ENCODE measurements at places on chromosomes 11 and 22.

DNA sequence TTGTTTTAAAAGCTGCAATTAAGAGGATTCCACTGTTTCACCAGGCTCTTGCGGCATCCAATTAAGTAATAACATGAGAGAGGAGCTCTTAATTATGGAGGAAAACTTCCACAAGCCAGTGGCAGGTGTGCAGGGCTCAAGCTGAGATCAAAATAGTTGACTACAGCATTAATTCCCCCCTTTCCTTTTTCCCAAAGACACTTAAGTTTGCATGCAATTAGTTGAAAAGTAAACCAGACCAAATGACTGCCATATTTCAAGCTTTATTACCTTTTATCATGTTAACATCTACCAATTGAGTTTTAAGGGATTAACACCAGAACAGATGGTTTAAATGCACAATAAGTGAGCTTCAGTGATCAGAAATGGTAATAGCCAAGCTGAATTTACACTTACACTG, 32.1 kb downstream of the FAM168A start:
- DNase-seq, result no peak

DNA sequence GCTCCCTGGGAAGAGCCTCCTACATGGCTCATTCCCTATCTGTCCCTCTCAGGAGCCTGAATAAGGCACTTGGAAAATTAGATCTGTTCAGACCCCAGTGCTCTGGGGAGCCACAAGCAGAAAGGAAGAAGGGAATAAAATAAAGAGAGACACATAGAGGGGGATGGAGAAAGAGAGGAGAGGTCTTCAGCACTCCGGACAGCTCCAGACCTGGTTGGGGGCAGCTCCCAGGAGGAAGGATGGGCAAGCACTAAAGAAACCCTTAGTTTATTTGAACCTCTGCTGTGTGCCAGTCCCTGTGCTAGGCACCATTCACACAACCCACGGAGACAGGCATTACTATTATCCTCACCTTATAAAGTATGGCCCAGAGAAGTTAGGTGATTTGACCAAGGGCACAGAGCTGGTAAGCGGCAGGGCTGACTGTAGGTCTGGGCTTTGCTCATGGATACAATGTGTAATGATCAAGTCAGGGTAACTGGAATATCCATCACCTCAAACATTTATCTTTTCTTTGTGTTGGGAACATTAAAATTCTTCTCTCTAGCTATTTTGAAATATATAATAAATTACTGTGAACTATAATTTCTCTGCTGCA, 53.7 kb upstream of the LRRC32 start:
- DNase-seq, result no peak

DNA sequence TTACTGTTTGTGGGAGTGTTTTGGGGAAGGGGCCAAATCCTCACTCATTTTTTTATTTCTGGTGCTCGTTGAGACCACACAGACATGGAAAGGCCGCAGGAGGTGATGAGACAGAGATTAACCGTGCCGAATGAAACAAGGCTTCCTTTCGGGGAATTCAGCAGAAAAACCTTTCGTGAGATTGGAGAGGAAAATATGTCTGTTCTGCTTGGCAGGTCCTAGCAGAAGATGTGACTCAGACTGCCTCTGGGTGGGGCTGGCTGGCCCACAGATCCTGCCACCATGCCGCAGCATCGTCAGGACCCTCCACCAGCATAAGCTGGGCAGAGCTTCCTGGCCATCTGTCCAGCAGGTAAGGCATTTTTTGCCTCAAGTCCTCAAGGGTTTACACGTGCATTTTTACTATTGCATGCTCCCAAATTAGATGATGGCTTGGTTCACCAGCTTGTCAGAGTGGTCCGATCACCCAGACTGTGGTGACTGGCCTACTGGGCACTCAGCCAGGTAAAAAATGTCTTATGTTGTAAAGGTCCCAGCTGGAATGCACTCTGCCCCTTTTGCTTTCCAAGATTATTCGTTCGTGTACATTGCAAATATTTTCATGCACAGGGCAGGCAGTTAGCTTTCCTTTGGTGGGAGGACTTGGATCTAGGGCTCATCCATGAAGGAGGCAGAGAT, 1.5 kb downstream of the DDB2 start:
- DNase-seq, result peak; percentile 72

- no peak for DNase-seq
Measured at GRCh38 chr11:85626496-85626895, 648 bp downstream of the DLG2 start.

DNA sequence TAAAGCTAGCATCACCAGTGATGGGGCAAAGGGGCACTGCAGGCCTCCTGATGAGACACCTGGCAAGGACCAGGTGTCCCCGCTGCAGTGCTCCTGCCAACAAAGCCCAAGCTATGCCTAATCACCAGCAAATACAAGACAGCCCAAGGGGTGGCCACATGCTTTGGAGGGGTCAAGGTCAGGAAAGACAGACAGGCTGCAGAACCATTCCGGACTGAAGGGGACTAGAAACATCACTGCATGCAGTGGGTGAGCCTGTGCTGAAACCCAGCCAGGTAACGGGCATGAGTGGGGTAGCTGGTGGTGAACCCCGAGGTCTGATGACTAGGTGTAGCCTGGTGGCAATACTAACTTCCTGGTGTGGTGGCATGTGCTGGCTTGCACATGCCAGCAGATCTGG, 111.1 kb downstream of the MED15 start:
- no peak for DNase-seq

- no peak for DNase-seq
Measured at GRCh38 chr11:33652930-33653329, 47.7 kb downstream of the C11orf91 start.

DNA sequence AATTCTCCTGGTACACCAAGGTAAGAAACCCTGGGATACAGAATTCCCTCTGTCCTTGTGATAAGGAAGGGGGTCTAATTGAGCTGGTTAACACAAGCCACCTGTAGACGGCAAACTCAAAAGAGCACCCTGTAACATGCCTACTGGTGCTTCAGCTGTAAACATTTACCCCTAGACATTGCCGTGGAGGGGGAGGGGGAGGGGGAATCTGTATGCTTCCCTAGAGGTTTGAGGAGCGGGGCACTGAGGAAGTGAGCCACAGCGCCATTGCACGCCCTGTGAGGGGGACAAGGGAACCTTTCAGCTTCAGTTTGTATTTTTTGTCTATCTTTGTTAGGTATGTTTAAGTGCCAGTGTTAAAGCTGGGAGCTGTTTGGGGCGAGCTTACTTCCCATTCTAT, 99.8 kb downstream of the AASDHPPT start:
- DNase-seq, result no peak

- no peak for DNase-seq
Measured at GRCh38 chr11:88146106-88146505, 29.1 kb downstream of the RAB38 start.

GRCh38 chr11:78314762-78315161, 102.9 kb downstream of the GAB2 start:
- DNase-seq, result no peak

DNA sequence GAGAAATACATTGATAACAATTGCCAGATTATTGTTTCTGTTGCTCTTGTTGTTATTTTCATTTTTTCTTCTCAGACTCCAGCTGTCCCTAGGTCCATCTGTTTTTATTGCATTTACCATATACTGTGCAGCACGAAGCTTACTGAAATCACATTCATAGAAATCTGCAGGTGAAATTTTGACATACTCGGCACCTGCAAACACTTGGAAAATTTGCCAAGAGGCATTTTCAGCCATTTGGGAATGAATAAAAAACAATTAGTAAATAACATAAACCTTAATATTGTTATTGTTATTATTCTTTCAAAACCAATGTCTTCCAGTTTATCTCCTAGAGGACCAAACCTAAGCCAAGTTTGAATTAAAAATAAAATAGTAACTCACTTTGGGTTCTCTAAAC, 2357.2 kb downstream of the LRRC4C start:
- DNase-seq, result no peak

DNA sequence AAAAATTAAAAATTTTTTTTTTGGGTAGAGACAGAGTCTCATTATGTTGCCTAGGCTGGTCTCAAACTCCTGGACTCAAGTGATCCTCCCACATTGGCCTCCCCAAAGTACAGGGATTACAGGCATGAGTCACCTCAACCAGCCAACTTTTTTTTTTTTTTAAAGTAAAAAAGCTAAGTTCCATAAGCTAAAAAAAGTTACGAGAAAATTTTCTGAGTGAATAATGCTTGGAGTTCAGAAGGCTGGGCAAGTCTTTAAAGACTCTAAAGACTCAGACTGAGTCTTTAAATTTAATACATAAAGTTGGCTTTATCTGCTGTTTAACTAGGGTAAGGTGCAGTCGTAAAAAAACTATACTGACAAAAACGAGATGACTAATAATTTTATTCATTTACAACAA, 5.6 kb downstream of the DDX6 start:
- DNase-seq, result no peak

DNA sequence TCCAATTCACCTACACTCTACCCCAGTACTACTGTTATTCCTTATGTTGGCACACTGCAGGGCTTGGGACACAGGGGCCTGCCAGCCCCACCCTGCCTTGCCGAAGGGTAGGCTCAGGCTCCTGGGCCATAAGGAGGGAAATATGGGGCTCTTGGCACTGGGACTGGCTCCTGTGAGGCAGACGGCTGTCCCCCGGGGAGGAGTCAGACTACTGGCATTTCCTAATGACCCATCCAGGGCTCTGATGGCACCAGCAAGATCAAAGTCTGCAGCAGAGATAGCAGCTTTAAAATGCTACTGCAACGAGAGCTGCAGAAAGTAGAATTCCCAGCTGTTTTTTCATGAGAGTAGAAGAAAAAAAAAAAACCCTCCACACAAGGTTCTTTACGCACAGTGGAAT, 42.2 kb upstream of the CYP2D6 start:
- no peak for DNase-seq

GRCh38 chr11:61954106-61954850, 4.1 kb downstream of the BEST1 start:
- no peak for DNase-seq

- no peak for DNase-seq
Measured at GRCh38 chr11:1736447-1736992, 13.9 kb downstream of the IFITM10 start.

- no peak for DNase-seq
Measured at GRCh38 chr11:114612686-114613085, 17.1 kb upstream of the NXPE4 start.

GRCh38 chr11:128214263-128214662, 373.1 kb downstream of the ETS1 start:
- no peak for DNase-seq

DNA sequence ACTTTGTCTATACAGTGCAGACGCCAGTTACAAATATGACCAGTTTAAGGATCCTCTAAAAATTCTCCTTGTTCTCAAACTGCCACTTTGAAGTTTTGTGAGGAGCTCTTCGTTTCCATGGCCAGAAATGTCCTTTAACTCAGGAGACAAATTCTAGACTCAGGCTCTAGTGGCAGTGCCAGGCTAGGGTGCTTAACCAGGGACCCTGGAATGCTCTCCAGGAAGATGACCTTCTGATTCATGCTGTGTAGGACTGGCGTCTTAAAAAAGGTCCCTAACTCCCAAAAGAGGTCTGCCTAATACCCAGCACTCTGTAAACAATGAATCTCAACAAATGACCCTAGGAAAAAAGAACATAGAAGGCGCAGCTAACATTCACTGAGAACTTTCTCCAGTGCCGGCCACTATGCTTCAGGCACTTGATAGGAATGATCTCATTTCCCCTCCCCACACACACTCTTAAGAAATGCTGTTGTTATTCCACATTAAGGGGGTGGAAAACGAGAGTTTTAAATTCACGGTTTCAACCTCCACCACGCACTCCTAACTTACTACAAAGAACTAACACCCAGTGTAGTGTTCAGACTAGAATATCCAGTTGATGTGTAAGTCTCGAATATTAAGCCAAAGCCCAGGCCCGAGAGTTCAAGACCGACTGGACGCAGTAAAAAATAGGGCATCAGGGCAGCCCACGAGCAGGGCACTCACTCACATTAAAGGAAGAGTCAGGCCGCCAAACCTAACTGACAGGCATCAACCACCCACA, 747 bp downstream of the NXF1 start:
- DNase-seq, result no peak

DNA sequence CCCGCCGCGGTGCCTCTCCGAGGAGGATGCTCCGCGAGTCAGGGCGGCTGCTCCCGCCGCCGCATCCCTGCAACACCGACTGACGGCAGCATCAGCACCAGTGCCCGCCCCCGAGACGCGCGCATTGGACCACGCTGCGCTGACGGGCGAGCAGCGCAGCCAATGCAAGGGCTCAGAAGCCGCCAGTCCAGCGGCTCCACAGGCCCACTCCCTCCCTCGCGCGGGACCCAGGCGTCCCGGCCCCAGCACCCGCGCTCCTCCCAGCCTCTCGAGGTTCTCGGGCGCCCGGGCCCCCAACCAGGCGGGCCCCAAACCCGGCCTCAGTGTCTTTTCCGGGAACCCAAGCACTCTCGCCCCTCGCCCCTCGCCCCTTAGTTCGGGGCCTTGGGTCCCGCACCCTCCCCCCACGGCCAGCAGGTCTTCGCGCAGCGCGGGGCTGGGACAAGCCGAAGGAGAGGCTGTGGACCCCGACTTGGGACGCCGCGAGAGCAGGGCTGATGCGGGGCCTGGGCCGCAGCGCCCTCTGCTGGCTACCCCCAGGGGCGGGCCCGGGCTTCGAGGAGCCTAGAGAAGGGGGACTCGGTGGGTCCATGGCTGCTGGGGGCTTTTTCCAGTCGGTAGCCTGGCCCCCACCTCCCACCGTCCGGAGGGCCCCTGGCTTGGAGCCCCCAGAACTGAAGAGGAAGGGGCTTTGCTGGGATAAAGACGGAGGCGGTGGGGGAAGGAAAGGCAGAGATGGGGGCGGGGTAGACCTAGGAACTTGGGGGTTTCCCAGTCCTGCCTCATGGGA, at the start of gene NRXN2:
NRXN2 (minus strand) TSS at position 81 of the 790 bp plus-strand sequence. CDS start 9,498 bp downstream, outside the sequence.
- peak; percentile 85 for DNase-seq

GRCh38 chr22:41907436-41908401, 7.2 kb downstream of the SHISA8 start:
- DNase-seq, result no peak

DNA sequence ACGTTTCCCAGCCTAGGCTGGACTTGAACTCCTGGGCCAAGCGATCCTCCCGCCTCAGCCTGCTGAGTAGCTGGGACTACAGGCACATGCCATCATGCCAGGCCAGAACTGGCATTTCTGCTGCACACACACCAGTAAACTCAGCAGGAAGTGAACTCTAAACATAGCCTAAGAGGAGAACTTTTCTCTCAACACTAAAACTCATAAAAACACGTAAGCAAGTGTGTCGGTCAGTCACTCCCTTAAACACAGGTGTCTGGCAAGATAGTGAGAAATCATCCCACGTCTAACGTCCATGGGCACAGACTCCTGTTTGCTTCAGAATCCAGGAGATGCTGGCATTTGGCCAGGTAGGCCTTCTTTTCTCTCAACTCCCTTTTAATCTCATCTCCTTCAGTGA, 104.8 kb downstream of the RPL27A start:
- no peak for DNase-seq

DNA sequence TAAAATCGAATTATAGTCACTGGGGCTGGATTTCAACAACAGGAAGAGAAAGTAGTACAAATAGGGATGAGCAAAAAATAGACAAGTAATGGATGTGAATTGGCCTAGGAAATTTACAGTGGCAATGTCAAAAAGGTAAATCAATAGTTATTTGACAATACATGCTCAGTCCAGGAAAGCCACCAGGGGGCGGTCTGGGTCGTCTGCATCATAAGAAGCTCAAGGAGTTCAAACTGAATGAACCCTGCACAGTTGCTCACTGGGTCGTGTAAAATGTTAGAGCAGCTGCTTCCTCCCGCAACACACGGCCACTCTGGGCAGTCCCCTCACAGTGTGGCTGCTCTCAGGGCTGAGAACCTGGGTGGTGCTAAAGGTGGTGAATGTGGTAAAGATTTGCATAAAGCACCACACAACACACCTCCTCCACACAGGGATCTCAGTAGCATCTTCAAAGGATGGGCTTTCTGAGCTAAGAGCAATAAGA, 85.9 kb downstream of the ZNF280B start:
- DNase-seq, result peak; percentile 41

All from stimulated activated CD8-positive, alpha-beta memory T cell treated with anti-CD3 and anti-CD28 coated beads, Interleukin-15, amount 100 ng/mL, for 48 hours (primary cell).